ENCODE measurements at places on chromosomes 2 and 18.

- no peak for DNase-seq
Observed at GRCh38 chr2:107160640-107161239, 274.8 kb upstream of the ST6GAL2 start.

DNA sequence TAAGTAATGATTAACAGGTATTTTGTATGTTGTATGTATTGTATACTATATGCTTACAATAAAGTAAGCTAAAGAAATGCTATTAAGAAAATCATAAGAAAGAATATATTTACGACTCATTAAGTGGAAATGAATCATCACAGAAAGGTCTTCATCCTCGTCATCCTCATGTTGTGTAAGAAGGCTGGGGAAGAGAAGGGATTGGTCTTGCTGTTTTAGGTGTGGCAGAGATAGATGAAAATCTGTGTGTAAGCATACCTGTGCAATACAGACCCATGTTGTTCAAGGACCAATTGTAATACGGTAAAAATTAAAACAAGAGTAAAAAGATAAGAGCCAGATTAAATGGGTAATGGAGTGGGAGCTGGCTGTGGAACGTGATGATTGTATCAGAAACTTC is 16.6 kb downstream of the SLC35F5 start:
- no peak for DNase-seq

DNA sequence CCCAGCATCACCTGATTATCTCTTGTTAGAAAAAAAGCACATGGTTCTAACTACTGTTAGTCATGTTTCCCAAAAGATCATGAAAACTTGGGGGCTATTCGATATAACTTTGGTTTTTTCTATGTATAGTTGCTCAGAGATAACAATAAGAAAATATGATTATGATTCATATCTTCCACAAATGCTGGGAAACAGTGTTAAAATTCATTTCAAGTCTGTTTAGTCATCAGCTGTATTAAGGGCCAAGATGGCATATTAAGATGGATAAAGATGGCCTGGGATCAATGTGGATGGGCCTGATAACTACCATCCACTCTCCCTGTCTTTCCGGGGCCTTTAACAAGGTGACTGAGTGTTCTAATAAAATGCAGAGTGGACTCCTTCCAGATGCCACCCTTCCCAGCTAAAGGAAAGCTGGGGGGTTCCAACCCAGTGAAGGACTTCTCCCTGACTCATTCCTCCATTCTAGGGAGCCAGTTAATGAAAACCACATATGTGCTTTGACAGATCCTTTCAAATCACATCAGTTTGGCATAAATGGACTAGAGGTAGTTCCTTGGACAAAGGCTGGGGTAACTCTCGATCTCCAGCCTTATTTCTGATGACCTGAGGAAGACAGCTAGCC is 221.6 kb downstream of the VAPA start:
- no peak for DNase-seq

DNA sequence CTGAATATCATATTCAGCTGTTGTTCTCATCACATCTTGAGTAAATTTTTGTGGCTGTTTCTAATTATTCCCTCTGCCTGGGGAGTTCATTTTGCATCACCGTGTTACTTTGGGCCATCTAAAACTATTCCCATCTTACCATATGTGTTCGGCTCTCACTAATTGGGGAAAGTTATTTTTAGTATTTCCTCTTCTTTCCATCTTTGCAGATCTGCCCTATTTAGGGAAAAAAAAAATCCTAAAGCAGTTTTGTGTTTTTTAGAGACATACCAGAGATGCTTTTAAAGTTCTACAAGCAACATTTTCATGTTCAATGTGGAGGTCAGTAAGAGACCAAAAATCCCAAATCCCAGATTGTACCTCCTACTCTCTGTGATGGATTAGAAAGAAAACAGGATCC is 111.3 kb upstream of the NDUFV2 start:
- no peak for DNase-seq

- DNase-seq, result no peak
Observed at GRCh38 chr2:46601328-46601963, 122.1 kb downstream of the TMEM247 start.

DNA sequence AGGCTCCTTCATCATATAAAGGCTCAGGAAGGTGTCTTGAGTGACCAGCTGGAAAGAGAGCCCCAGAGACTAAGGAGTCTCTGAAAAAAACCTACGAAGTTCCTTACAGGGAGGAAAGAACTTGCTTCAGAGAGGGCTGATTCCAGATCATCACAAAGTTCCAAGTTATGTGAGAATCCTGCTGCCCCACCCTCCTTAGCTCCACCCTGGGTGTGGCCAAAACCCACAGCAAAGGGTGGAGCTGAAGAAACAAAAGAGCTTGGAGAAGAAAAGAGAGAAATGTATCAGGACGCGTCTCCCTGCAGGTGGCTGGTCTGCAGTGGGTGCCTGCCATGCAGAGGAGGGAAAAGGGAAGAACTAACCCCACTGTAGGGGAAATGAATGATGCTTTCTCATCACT is 32.8 kb upstream of the ZNF396 start:
- no peak for DNase-seq
